ENCODE measurements at places on chromosomes 6 and 20. TPM values are rescaled to one million over a fixed set of nuclear protein-coding genes. Genes with fewer than 3 reads are reported as not detected.
A peak's percentile ranks its signal among the peaks of the same experiment; 100 is the strongest.

- H3K27me3 ChIP-seq = no peaks in the 10 kb centered on the region
- H3K27ac ChIP-seq = no peak overlapping the region
- H3K4me3 ChIP-seq = no peak overlapping the region
- no peak for DNase-seq
Measured at GRCh38 chr6:156925718-156926607, 148.8 kb downstream of the ARID1B start.

The FAXC gene
- total RNA-seq = 4.4 TPM

GRCh38 chr6:45265246-45265645 lies 62.9 kb upstream of the RUNX2 start:
- no peaks in the 10 kb centered on the region for H3K4me1 ChIP-seq
- H3K27ac ChIP-seq = no peak overlapping the region

GRCh38 chr6:78861509-78861908 lies 5.8 kb upstream of the IRAK1BP1 start:
- no peak overlapping the region for H3K27ac ChIP-seq
- no peak overlapping the region for H3K4me3 ChIP-seq
- no peak for DNase-seq
- no peaks in the 10 kb centered on the region for H3K36me3 ChIP-seq
- H3K27me3 ChIP-seq = no peaks in the 10 kb centered on the region

GRCh38 chr6:111806165-111806547 lies 67.1 kb downstream of the FYN start:
- no peaks in the 10 kb centered on the region for H3K27me3 ChIP-seq
- H3K4me3 ChIP-seq = no peak overlapping the region
- no peaks in the 10 kb centered on the region for H3K36me3 ChIP-seq
- H3K27ac ChIP-seq = no peak overlapping the region
- no peak for DNase-seq

The DYNLRB1 gene
- 143 TPM for total RNA-seq

The FHL5 gene
- 38.3 TPM for total RNA-seq

The VGLL2 gene
- total RNA-seq = not detected

- no peak overlapping the region for H3K4me3 ChIP-seq
- no peak overlapping the region for H3K27ac ChIP-seq
- H3K4me1 ChIP-seq = no peaks in the 10 kb centered on the region
- DNase-seq = no peak
- no peaks in the 10 kb centered on the region for H3K27me3 ChIP-seq
Measured at GRCh38 chr6:23601811-23602345, 524.1 kb upstream of the NRSN1 start.

The CLPSL2 gene
- total RNA-seq = not detected

- H3K36me3 ChIP-seq = no peaks in the 10 kb centered on the region
- no peaks in the 10 kb centered on the region for H3K27me3 ChIP-seq
- no peak overlapping the region for H3K4me3 ChIP-seq
- H3K27ac ChIP-seq = no peak overlapping the region
- no peak for DNase-seq
Measured at GRCh38 chr6:14633479-14633878, 515.9 kb downstream of the CD83 start.

DNA sequence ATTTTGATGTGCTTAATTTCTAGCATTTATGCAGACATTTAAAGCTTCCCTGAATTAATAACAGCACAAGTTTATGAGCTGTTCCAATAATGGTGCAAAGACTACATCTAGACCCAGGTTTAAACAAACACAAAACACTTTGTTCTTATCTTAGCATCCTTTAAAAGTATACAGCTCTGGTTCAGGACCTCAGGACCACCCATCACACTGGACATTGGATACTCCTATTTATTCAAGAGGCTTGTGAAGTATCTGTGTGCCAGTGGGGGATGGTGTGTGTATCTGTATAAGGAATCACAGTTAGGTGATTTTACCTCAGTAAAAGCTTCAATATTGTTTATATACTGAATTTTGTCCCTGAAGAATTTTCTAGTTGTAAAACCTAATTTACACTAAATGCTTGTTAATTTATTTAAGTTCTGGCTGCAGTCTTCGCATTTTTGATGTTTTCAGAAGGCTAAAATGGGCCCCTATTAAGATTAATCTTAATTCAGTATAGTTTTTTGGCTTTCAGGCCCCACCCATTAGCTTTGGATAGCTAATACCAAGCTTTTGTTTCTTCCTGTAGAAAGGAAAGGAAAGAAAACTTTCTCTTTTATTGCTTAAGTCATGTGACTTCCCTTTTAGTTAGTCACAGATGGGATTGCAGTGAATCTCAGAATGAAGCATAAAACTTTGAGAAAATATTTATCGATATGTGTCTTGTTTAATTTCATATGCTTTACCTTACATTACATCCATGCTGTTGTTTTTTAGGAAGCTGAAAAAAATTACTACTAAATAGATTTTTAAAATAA lies 13.1 kb downstream of the LIN28B start:
- no peak for DNase-seq
- H3K27me3 ChIP-seq = no peaks in the 10 kb centered on the region
- no peak overlapping the region for H3K27ac ChIP-seq
- no peaks in the 10 kb centered on the region for H3K4me1 ChIP-seq
- H3K36me3 ChIP-seq = no peaks in the 10 kb centered on the region

The SNAI1 gene
- 10.4 TPM for total RNA-seq

GRCh38 chr6:88880021-88880420 lies 83.4 kb downstream of the RNGTT start:
- H3K27me3 ChIP-seq = no peaks in the 10 kb centered on the region
- H3K36me3 ChIP-seq = no peaks in the 10 kb centered on the region
- H3K27ac ChIP-seq = no peak overlapping the region
- DNase-seq = no peak
- no peak overlapping the region for H3K4me3 ChIP-seq

- no peaks in the 10 kb centered on the region for H3K27me3 ChIP-seq
- H3K4me3 ChIP-seq = no peak overlapping the region
- no peak overlapping the region for H3K27ac ChIP-seq
- no peaks in the 10 kb centered on the region for H3K4me1 ChIP-seq
- no peaks in the 10 kb centered on the region for H3K36me3 ChIP-seq
Measured at GRCh38 chr6:5617179-5617578, 355.9 kb downstream of the FARS2 start.

The CEP162 gene
- total RNA-seq = 14.3 TPM

DNA sequence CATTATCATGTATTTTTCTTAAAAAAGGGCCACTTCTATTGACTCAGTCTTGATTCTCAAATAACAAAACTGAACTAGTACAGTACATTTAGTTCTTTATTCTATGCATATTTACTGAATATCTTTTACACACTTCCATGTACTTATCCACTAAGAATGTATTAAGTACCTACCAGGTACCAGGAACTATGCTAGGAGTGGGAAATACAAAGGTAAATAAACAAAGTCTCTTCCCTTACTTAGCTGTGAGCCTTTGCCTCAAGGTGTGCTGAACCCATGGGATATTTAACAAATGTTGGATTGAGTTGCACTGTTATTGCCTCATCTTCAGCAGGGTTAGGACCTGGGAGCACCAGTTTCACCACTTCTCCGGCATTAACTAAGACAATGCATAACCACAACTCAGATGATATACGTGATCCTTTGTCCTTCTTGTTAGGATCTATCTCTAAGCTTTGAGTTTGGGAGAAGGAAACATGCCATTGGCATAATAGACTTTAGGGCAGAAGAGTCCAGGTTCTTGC lies 533.9 kb downstream of the TFAP2B start:
- H3K4me3 ChIP-seq = no peak overlapping the region
- no peak for DNase-seq
- H3K27ac ChIP-seq = no peak overlapping the region
- H3K36me3 ChIP-seq = no peaks in the 10 kb centered on the region
- H3K4me1 ChIP-seq = no peaks in the 10 kb centered on the region

- no peak overlapping the region for H3K27ac ChIP-seq
- no peak for DNase-seq
- H3K36me3 ChIP-seq = no peaks in the 10 kb centered on the region
Measured at GRCh38 chr6:43502666-43503065, 7.5 kb downstream of the LRRC73 start.

The KCNK16 gene
- total RNA-seq = not detected

The SYCP2L gene
- total RNA-seq = 1.3 TPM

The HLA-DOA gene
- total RNA-seq = 10.4 TPM

The RBPJL gene
- total RNA-seq = not detected

- H3K27ac ChIP-seq = no peak overlapping the region
- H3K36me3 ChIP-seq = no peaks in the 10 kb centered on the region
- DNase-seq = no peak
- H3K27me3 ChIP-seq = no peaks in the 10 kb centered on the region
- peak overlapping the region; percentile 82 for H3K4me3 ChIP-seq
- no peaks in the 10 kb centered on the region for H3K4me1 ChIP-seq
Measured at GRCh38 chr6:161274488-161274858, 612 bp upstream of the AGPAT4 start.

DNA sequence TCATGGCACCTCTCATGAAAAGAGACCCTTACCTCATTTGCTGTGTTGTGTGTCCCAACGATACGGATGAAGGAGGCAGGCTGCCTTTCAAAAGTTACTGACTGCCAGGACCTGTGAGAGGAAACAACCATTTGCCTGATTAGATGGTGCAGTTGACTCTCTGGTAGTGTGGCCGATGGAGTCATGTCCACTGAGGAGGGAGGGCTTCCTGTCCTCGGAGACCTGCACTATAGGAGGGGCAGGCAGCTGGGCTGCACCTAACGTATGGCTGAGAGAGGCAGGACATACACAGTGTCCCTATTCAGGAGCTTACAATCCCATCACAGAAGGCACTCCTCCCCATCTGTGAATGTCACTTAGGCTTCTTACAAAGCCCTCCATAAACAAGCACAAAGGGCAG lies 373.0 kb downstream of the ZFAND3 start:
- no peaks in the 10 kb centered on the region for H3K4me1 ChIP-seq
- no peaks in the 10 kb centered on the region for H3K27me3 ChIP-seq
- no peak overlapping the region for H3K27ac ChIP-seq

The BPHL gene
- 14.6 TPM for total RNA-seq

DNA sequence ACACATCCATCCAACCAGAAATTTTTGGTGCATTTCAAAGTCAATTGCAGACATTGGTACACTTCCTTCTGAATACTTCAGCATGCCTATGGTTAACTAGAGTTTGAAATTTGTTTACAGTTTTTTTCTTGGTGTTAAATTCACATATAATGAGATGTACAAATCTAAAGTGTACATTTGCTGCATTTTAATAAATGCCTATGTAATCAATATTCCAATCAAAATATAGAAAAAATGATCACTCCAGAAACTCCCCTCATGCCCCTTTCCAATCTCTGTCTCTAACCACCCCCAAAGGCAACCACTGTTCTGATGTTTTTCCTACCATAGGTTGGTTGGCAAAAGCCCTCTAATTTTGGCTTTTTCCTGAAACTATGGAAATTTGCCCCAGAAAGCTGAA lies 7.6 kb upstream of the TGM6 start:
- no peaks in the 10 kb centered on the region for H3K36me3 ChIP-seq
- no peak for DNase-seq
- no peaks in the 10 kb centered on the region for H3K27me3 ChIP-seq
- no peak overlapping the region for H3K4me3 ChIP-seq
- no peaks in the 10 kb centered on the region for H3K4me1 ChIP-seq

DNA sequence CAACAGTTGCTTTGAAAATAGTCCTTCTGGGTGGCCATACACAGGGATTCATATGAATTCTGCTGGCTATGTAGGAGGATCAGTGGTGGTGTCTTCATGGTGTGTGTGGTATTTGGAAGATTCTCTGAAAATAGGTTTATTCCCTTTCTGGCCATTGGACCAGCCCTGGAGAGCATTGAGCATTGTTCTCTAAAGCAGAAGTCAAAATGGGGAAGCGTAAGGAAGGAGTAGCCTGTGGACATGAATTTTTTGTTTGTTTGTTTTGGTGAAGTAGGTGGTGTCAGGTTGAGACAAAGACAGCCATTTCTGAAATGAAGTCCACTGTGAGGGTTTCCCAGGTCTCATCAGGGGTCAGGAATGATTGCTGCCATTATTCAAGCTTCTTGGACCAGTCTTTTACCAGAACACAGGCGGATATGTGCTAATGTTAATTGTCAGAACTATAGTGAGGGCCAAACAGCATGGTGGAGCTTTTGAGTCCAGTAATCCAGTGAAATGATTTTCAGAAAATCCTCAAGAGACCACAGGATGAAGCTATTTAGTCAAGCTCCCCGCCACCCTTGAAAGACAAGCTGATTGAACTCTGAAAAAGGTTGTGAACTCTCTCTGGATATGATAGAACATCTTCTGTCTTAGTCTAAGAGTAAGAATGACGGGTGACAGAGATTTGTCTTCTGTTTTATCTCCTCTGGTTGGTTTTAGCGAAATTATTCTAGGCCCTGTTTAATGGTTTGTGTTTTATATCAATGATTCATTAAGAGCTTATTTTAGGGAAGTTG lies 60.0 kb downstream of the DNAH8 start:
- H3K27ac ChIP-seq = no peak overlapping the region
- no peak overlapping the region for H3K4me3 ChIP-seq
- H3K27me3 ChIP-seq = no peaks in the 10 kb centered on the region
- no peak for DNase-seq

DNA sequence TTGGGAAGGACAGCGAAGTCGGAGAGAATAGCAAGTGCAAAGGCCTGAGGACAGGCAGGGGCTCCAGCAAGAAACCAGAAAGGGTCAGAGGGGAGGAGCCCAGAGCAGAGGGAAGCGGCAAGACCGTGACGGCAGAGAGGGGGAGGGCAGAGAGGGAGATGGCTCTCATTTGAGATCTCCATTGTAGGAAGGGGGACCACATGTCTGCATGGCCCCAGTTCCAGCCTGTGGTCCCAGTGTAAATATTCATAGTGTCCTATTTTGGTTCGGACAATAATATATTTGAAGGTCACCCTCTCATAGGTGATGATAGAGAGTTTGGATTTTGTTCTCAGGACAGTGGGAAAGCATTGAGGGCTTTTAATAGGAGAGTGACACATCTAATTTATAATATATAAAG lies 231.1 kb upstream of the RNF24 start:
- no peak overlapping the region for H3K4me3 ChIP-seq
- no peaks in the 10 kb centered on the region for H3K4me1 ChIP-seq
- no peaks in the 10 kb centered on the region for H3K27me3 ChIP-seq
- DNase-seq = no peak

The ACTL10 gene
- total RNA-seq = 0.96 TPM

DNA sequence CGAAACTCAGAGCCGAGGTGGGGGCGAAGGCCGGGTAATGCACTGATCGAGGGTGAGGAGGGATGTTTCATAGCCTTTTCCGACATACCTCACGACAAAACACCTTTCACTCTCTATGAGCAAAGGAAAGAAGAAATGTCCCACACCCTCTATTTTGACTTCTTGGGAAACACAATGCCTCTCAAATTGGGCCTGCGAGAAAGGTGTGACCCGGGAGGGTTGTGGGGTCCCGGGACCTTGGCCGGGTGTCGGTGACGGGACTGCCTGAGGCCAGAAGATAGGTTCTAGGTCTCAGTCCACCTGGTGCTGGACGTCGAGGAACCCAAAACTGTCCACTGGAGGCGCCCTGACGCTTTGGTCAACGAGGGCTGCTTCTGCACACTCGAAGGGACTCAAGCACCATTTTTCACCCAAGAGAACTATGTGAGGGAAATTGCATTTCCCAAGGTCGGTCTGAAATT lies 41.1 kb upstream of the OSTM1 start:
- H3K4me3 ChIP-seq = no peak overlapping the region
- DNase-seq = no peak

DNA sequence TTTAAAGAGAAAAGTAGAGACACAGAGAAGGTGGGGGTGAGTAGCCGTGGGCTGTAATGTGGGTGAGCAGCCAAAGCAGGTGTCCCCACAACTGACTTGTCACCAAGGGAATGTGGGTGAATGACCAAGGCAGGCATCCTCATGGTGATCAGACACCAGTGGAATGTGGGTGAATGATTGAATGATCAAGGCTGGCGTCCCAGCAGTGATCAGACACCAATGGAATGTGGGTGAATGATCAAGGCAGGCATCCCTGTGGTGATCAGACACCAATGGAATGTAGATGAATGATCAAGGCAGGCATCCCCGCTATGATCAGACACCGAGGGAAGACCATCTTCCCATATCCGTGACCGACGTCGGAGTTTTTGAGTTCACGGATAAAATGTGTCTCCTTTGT lies 49.8 kb upstream of the OR14J1 start:
- H3K4me3 ChIP-seq = no peak overlapping the region
- DNase-seq = no peak
- H3K36me3 ChIP-seq = no peaks in the 10 kb centered on the region
- H3K27me3 ChIP-seq = peaks cover 2% of the 10 kb centered on the region
- H3K27ac ChIP-seq = no peak overlapping the region
